Lower lobe of right lung (tissue), 2 donors: ENCODE measurements at places on chromosomes 16 and 17. TPM values are rescaled to one million over a fixed set of nuclear protein-coding genes. Genes with fewer than 3 reads are reported as not detected.

- no peak for DNase-seq
Measured at GRCh38 chr17:1946021-1946932, 78.9 kb downstream of the RTN4RL1 start.

C17orf50 gene
- total RNA-seq = not detected

DNA sequence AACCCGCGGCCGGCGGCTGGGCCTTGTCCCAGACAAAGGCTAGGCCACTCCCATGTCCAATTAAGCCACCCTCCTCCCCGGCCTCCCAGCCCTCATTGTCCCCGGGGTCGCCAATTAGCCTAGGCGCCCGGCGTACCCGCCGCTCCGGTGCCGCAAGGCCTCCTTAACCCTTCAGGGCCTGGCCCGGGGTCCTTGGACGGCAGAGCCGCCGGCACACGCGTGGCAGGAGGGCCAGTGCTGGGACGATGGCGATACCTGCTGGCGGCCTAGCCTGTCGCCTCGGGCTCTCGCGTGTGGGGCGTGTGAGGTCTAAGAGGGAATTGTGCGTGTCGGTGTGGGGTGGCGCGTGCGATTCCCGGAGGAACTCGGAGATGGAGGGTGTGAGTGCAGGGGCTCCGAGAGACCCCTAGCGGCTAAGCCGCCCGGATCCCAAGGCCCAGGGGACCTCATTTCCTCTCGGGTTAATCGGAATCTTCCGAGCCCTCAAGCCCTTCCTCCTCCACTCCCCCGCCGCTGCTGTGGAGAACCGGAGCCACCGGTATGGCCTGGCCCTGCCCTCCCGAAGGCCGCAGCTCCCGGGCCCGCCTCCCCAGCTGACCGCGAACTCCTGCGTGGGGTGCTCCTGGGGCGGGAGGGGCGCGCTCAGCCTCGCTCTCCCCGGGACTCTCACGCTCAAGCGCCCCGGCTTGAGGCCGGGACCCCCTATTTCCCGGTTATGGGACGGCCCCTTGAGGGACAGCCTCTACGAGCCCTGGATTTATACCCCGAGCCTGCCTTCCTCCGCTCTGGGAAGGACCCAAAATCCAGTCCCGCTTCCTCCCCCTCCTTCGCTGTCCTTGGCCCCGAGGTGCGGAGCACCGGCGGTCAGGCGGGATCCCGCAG, 11.9 kb downstream of the TBX2 start:
- DNase-seq = peak; percentile 74

- no peak for DNase-seq
Measured at GRCh38 chr16:1908184-1908583, 10.0 kb downstream of the HS3ST6 start.

DNA sequence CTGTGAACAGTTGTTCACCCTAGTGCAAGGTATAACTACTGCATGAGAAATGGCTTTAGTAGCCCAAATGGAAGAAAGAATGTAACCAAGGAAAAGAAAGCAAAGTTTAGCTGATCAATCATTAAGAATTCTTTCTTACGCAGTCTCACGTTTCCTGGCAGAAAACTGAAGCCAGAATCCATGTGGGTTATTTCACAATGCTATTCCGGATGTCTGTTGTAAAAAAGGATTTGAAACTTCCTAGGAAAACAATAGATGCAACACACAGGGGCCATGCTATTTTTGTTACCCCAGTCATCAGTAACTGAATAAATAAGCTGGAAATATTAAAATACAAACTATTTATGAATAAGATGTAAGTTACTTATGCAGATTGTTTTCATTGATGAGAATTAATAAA, 802.5 kb downstream of the CDH8 start:
- DNase-seq = no peak

- peak; percentile 62 for DNase-seq
Measured at GRCh38 chr17:57833179-57833939, 16.5 kb downstream of the MRPS23 start.

DNA sequence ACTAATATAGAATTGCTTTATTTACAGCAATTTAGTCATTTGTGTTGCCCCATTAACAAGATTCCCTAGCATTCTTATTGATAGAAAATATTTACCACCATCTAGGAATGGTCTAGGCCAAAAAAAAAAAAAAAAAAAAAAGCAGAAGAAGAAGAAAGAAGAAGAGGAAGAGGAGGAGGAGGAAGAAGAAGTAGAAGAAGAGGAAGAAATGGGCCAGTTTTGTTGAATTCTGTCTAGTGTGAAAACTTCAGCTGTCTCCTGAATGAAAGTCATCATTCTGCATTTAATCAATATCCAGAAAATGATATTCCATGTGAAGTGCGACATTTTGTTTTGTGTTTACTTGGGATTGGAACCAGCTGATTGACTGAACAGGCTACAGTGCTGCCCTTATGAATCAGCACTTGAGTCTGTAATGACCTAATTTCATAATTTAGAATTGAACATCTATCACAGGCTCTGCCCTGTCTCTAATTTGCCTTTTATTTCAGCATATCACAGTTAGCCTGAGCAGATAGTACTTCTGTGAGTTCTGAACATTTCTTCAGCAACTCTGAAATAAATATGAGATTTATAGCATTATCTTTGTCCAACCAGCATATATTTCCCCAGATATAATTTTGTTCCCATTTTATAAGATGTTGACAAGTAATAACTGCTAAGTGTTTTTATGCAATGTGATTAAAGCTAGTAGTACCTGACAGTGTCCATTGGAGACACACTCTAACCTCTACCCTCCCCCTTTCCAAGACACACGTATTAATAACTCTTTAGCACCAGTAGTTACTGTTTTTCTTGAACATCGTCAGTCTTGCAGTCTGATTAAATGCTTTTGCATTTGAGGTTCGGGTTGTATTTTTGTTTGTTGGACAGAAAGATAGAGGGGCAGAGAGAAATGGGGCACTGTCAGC, 5.9 kb downstream of the ANKFN1 start:
- DNase-seq = no peak

FBXL16 gene
- total RNA-seq = 11.0 TPM

- no peak for DNase-seq
Measured at GRCh38 chr16:8620535-8620934, 963 bp upstream of the METTL22 start.

ARHGDIG gene
- total RNA-seq = not detected

GRCh38 chr16:49484936-49485335, 111.3 kb downstream of the C16orf78 start:
- DNase-seq = peak; percentile 32

CAVIN1 gene
- 269 TPM for total RNA-seq

- DNase-seq = no peak
Measured at GRCh38 chr16:85785927-85786326, 13.4 kb downstream of the EMC8 start.

GRCh38 chr17:57562184-57562698, 182.9 kb downstream of the CCDC182 start:
- DNase-seq = no peak

DNA sequence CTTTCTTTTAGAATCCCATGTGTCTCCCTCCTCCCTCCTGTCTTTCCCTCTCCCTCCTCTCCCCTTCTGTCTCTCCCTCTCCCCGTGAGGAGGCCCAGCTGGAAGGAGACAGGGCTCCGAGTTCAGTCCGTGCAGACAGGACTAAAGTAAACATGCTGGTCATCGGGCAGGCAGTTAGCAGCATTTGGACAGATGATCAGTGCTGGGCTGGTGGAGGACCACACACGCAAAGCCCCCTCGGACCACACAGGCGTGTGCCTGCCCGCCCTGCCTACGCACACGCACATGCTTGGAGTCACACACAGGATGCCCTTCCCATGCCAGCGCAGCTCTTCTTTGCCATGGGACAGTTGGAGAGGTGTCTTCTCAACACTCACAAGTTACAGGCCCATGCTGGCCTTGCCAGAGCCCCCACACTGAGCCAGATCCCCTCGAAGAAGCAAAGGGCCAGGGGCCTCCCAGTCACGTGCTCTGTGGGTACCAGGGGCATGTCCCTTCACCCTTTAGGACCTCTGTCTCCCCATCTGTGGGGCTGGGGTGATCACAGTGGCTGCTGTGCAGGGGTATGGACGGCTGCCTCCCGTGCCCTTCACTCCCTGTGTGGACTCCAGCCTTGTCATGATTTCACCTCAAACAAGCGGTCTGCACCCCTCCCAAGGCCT, 215.7 kb upstream of the FOXF1 start:
- no peak for DNase-seq

CCDC92B gene
- 0.12 TPM for total RNA-seq

DNA sequence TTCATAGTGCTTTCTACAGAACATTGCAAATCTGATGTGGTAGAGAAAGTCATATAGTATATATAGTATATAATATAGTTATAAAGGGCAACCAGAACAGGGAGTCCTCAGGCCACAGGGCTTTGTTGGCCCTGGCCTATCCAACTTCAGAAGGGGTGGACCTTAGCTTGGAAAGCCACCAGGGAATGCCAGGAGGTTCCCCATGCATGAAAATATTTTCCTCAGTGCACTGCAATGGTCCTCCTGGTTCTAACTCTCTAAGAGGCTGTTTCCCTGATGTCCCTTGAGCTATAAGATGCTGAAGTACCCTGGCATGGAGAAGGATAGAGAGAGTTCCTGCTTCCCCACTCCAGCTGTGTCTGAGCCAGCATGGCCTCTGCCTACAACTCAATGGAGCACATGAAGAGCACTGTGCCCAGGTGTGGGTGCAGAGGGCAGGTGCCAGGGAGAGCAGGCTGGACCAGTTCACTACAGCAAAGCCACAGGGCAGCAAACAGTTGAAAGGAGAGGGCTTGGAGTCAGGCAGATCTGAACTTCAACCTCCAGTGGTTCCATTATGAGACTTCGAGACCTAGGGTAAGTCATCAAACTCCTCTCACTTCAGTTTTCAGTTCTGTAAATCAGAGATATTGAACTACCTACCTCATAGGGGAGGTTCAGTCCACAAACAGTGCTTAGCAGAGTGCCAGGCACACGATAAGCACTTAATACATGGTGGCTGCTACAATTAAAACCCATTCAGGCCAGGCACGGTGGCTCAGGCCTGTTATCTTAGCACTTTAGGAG, 183.1 kb downstream of the SALL1 start:
- DNase-seq = no peak

PRAC1 gene
- not detected for total RNA-seq

DNA sequence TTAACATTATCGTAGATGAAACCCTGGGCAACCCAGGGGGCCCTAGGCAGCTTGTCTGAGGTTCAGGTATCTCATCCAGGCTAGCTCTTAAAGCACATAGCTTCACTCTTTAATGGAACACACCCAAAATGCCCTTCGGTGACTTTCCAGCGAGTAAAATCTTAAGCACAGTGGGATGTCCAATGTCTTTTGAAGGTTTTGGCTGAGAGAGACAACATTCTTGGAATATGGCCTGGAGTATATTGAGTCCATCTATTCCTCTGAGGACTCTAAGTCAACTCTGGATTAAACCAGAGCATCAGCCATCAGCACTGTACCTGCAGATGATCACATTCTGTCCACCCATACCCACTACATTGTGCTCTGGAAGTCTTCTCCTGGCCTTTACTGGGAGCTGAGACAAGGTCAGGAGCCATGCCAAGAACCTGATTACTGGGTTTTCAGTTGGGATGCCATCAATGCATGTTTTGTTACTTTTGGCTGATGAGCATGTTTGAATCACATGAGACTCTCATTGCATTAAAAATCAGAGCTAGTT, 63.4 kb upstream of the CDH11 start:
- no peak for DNase-seq

CCL4 gene
- total RNA-seq = 11.9 TPM

- DNase-seq = no peak
Measured at GRCh38 chr16:27199736-27200135, 3.6 kb upstream of the KDM8 start.

DNA sequence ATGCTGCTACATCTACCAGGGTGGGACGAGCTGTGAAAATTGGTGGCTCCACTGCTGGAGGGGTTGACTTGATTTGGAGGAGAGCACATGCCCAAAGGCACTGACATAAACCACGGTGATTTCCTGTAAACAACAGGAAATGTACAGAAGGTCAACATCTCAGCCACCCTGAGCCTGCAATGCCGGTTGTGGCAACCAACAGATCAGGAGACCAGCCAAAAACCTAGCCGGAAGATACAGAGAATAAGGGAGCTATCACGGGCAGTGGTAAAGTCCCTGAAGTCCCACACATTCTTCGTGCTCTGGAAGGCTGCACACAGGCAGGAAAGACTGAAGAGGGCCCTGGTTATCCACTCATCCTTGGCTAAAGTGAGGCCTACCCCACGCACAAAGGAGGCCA, 56.2 kb downstream of the ADCY9 start:
- DNase-seq = no peak

PRR15L gene
- total RNA-seq = 48.1 TPM

GRCh38 chr17:38922538-38923297, 2.7 kb upstream of the LASP1NB start:
- DNase-seq = no peak

KRTAP9-9 gene
- not detected for total RNA-seq

RECQL5 gene
- 39.4 TPM for total RNA-seq

DNA sequence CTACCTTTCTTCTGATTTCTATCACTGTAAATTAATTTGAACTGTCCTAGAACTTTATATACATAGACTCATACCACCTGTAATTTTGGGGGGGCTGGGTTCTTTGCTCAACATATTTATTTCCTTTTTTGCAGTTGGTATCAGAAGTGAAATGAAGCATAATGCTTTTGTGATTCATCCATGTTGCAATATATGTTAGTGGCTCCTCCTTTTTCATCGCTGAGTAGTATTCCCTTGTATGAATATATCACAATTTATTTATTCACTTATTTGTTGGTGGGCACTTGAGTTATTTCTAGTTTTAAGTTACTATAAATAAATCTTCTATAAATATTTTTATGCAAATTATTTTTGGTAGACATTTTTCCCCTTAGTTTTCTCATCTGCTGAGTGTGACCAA, 336.4 kb downstream of the HS3ST3B1 start:
- DNase-seq = no peak

DNA sequence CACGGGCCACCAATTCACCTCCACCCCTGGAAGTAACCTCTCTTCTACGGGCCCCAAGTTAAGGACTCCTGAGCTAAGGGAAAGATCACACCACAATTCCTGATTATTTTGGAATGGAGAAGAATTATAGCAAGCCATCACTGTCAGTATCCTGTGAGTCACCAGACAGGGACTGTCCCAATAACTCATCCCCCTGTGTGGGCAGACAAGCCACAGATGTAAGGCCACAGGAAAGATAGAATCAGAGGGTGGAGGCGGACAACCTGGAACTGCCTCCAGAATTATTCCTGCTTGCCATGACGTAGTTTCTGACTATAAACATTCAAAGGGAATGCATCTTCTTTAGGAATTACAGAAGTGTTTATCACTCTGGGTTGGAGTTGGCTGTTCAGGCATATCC, 5.8 kb upstream of the MYO1D start:
- no peak for DNase-seq
